Stimulated activated CD8-positive, alpha-beta memory T cell treated with anti-CD3 and anti-CD28 coated beads, Interleukin-2, amount 100 ng/mL, for 1 hour (primary cell): ENCODE measurements at places on chromosomes 16 and 17.
A peak's percentile ranks its signal among the peaks of the same experiment; 100 is the strongest.

- DNase-seq = no peak
These were observed 80.9 kb upstream of the C17orf78 start for GRCh38 chr17:37294888-37295287.

DNA sequence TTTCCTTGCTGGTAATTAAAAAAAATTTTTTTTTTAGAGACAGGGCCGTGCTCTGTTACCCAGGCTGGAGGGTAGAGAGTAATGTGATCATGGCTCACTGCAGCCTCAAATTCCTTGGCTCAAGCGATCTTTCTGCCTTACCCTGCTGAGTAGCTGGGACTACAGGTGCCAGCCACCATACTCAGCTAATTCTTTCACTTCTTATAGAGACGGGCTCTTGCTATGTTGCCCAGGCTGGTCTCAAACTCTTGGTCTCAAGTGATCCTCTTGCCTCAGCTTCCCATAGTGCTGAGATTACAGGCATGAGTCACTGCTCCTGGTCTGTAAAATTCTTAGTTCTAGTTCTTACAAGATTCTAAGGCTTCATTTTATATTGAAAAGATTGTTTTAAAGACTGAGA lies 11.1 kb downstream of the SMIM36 start:
- DNase-seq = no peak

DNA sequence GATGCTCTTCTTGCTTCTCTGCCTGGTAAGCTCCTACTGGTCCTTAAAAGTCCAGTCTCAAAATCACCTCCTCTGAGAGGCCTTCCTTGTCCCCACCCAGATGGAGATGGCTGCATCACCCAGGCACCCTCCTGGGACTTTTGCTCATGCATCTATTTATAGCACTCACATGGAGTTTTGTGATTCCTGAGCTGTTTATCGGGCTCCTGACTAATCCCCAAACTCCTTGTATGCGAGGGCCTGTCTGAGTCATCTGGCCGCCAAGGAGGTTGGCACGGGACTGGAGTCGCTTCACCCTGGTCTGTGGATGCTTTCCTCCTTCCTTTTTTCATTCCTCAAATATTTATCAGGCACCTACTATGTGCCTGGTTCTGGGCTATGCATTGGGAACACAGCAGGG lies 2.3 kb upstream of the MAP2K3 start:
- no peak for DNase-seq

DNA sequence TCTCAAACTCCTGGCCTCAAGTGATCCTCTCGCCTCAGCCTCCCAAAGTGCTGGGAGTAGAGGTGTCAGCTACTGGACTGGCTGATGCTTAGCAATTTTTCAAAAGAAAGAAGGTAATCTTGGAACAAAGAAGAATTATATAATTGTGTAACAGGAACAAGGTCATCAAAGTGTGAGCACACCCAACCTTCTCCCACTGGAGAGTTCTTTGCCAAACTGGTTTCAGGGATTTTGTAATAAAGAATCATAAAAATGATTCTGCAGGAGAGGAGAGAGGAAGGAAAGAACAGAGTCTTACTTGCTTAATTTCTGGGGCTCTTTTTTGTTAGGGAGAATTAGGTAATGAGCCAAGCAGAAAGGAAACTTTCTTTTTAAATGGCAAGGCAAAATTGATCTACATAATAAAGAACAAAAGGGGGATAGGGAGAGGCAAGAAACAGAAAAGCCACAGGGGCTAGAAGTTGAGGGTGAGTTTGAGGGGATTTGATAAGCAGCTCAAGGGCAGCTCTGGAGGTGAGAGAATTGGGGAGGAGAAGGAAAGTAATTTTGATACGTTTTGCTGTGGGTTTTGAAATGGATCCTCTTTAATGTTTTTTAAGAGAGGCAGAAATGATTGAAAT lies 21.3 kb downstream of the CHD9NB start:
- no peak for DNase-seq

DNA sequence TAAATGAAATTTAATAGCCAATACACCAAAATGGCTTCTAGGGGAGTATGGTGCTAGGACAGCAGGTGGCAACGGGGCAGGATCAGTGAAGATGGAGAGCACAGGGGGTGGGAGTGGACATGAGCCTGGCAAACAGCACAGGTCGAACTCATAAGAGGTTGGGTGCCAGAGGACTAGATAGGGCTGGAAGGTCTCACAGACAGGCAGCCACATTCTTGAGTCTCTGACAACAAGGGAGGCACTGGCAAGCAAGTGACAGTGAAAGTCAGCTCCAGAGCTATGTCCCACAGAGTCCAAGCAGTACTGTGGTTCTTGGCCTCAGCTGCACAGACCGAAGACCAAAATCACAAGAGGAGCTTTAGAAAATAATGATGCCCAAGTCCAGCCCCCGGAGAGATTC lies 61.2 kb downstream of the USP31 start:
- DNase-seq = no peak

- peak; percentile 75 for DNase-seq
These were observed at the start of gene PIEZO1 for GRCh38 chr16:88785106-88785924. Gene PIEZO1 (minus strand): TSS chr16:88785220. CDS start chr16:88784964, 256 bp downstream.
